ENCODE measurements at places on chromosomes 13 and 19. TPM values are rescaled to one million over a fixed set of nuclear protein-coding genes. Genes with fewer than 3 reads are reported as not detected.

DNA sequence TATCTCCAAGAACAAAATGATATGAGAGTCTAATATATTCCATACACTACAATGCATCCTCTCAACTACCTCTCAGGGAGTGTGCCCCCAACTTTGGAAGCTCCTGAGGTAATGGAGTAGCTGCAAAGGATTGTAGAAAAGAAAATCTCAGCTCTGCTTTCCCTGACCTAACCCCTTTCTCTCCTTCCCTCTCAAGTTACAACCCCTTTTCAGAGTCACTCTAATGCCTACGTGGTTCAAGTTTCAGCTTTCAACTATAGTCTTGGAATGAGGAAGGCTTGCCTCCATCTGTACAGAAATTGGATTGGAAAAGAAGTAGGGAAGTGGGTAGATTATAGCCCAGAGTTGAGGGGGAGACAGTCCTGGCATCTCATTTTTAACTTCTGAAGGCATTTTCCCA, 256.0 kb downstream of the PCDH9 start:
- H3K4me3 ChIP-seq: no peak overlapping the region
- H3K4me1 ChIP-seq: no peaks in the 10 kb centered on the region
- DNase-seq: no peak

- peak overlapping the region; percentile 99 for H3K27ac ChIP-seq
- H3K4me3 ChIP-seq: peak overlapping the region; percentile 60
- H3K36me3 ChIP-seq: peaks cover 4% of the 10 kb centered on the region
- no peaks in the 10 kb centered on the region for H3K27me3 ChIP-seq
- H3K4me1 ChIP-seq: peaks cover 16% of the 10 kb centered on the region
- peak; percentile 71 for DNase-seq
Observed at GRCh38 chr13:31160857-31161556, 697 bp downstream of the HSPH1 start.

DNA sequence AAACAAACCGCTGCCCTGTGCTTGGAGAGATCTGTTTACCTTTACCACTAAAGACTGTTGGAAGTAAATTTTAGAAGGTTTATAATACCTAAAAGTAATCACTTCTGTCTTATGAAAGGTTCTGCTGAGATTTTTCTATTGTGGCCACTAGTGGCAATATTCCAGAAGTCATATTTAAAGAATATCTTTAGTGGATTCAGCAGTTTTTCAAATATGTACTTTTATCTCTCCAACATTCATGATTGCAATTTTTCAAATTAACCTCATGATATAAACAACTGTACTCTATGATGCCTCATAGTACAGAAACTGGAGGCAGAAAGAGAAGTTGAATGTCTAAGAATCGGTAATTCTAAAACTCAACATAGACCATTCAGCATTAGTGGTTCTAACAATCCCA, 53.2 kb upstream of the USPL1 start:
- no peak for DNase-seq
- no peaks in the 10 kb centered on the region for H3K36me3 ChIP-seq
- no peaks in the 10 kb centered on the region for H3K4me1 ChIP-seq
- H3K27ac ChIP-seq: no peak overlapping the region
- H3K4me3 ChIP-seq: no peak overlapping the region
- H3K27me3 ChIP-seq: no peaks in the 10 kb centered on the region

NBEA gene
- 3.5 TPM for total RNA-seq

DNA sequence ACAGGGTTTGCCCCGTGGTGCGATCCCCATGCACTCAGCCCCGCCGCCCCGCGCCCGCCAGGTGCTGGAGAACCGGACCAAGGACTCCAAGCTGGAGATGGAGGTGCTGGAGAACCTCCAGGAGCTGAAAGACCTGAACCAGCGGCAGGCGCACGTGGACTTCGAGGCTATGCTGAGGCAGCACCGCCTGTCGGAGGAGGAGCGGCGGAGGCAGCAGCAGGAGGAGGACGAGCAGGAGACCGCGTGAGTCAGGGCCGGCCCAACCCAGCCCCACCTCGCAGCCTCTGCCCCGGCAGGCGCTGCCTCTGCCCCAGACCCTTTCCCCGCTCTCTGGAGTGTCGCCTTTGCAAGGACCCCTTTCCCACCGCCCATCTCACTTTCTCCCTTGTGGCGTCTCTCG, 11.3 kb downstream of the YJU2 start:
- H3K27ac ChIP-seq: no peak overlapping the region
- peaks cover 34% of the 10 kb centered on the region for H3K36me3 ChIP-seq
- no peaks in the 10 kb centered on the region for H3K4me1 ChIP-seq
- no peak overlapping the region for H3K4me3 ChIP-seq
- no peak for DNase-seq

DNA sequence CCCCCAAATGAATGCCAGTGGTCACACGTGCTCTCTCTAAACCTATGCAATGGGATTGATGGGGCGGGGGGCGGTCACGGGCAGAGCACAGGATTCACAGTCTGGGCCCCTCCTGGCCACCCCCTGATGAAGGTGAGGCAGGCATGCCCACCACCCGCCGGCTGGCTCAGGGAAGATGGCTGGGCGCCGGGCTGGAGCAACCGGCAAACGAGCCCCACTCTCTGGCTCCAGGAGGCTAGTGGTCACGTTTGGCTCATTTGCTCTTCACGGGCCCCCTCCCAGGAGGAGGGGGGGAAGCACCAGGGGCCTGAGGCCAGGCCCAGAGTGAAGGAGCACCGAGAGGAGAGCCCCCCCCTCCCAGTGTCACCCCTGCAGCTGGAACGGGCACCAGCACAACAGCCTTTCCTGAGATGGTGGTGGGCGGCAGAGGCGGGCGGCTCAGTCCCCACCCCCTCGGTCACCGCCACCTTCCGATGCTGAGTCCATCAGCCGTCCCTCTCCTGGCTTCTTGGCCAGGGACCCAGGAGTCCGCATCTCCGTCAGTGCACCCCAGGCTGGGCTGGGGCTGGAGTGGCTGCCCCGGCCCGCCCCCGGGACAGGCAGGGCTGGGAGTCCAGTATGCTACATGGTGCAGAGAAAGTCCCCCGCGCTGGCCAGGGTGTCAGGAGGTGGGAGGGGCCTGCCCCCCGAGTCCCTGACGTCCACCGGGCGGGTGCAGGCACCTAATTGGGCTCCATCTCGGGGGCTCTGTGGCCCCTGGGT, 9.7 kb downstream of the BBC3 start:
- no peak overlapping the region for H3K27ac ChIP-seq
- no peaks in the 10 kb centered on the region for H3K36me3 ChIP-seq
- no peak overlapping the region for H3K4me3 ChIP-seq
- no peaks in the 10 kb centered on the region for H3K4me1 ChIP-seq
- no peaks in the 10 kb centered on the region for H3K27me3 ChIP-seq
- no peak for DNase-seq

- H3K27me3 ChIP-seq: no peaks in the 10 kb centered on the region
- no peak for DNase-seq
- H3K36me3 ChIP-seq: no peaks in the 10 kb centered on the region
- H3K4me3 ChIP-seq: no peak overlapping the region
Observed at GRCh38 chr13:68078469-68078868, 848.3 kb upstream of the PCDH9 start.

DNA sequence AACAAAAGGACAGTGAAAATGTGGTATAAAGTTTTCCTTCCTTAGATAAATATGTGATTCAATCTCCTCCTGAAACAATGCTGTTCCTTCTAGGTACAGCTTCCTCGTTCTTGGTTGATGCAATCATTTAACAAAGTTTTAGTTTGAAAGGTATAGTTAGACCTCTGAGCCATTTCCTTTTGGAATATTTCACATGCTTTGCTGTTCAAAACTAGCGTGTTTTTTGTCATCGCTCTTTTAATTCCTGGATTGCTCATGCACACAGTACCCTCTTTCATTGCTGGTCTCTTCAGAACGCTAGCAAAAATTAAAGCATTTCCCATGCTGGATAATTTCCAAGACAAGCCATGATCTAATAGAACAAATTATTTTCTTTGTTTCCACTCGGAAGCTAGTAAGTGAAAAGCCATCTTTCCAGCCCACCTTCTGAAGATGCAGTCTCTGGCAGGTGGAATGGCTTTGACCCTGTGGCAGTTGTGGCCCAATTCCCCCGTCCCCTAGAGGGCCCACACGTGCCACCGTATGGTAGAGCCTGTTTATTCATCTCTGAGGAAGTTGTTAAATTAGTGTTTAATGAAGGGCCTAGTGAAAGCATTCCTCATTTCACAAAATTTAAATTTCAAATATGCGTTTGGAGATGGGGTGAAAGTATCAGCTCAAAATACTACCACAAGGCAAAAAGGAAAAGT, 1040.6 kb upstream of the SLC10A2 start:
- H3K4me3 ChIP-seq: no peak overlapping the region
- no peaks in the 10 kb centered on the region for H3K27me3 ChIP-seq
- H3K27ac ChIP-seq: no peak overlapping the region
- DNase-seq: no peak
- H3K4me1 ChIP-seq: no peaks in the 10 kb centered on the region
- H3K36me3 ChIP-seq: no peaks in the 10 kb centered on the region
